ENCODE measurements at places on chromosomes 2 and 18. TPM values are rescaled to one million over a fixed set of nuclear protein-coding genes. Genes with fewer than 3 reads are reported as not detected.

Gene GALNT5
- not detected for total RNA-seq

Gene DCDC2C
- total RNA-seq = not detected

Gene FRZB
- 4.4 TPM for total RNA-seq

Gene UGT1A10
- total RNA-seq = not detected

Gene GALNT1
- 60.2 TPM for total RNA-seq

Gene PROM2
- 3.4 TPM for total RNA-seq

Gene KATNAL2
- 0.78 TPM for total RNA-seq

Gene CRYBA2
- total RNA-seq = not detected

GRCh38 chr2:19550750-19551149, 192.3 kb upstream of the OSR1 start:
- no peaks in the 10 kb centered on the region for H3K36me3 ChIP-seq
- no peak for DNase-seq
- no peak overlapping the region for H3K4me3 ChIP-seq
- no peak overlapping the region for H3K27ac ChIP-seq
- no peaks in the 10 kb centered on the region for H3K27me3 ChIP-seq

DNA sequence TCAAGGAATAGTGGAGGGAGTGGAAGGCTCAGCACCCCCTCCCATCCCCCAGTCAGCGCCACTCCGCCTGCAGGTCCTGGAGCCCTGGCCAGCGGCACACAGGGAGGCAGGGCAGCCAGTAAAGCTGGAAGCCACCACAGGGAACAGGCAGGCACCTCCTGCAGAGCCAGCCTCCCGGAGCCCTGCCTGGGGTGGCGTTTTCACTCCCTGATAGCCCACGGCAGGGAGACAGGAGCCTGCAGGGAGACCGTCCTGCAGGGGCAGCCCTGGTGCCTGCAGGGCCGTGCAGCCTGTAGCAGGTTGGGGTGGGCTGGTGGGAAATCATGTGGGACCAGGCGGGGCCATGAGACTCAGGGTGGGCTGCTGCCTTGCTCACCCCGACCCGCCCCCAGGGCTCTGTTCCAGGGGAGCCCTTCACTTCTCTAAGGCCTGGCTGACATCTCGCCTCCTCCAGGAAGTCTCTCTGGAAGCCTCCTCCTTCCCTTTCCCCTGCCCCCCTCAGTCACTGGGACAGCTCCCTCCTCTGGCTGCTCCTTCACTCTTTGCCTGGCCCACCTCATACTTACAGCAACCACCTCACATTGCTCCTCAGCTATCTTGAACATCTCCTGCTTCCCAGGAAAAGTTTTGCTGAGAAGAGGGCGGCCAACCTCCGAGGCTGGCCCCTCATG, 221.0 kb downstream of the GLI2 start:
- H3K27me3 ChIP-seq = no peaks in the 10 kb centered on the region
- peaks cover 11% of the 10 kb centered on the region for H3K4me1 ChIP-seq
- H3K27ac ChIP-seq = no peak overlapping the region
- DNase-seq = no peak
- H3K36me3 ChIP-seq = no peaks in the 10 kb centered on the region

GRCh38 chr2:10532638-10533101, 84.5 kb upstream of the ODC1 start:
- H3K36me3 ChIP-seq = no peaks in the 10 kb centered on the region
- no peak overlapping the region for H3K27ac ChIP-seq
- H3K27me3 ChIP-seq = no peaks in the 10 kb centered on the region
- no peaks in the 10 kb centered on the region for H3K4me1 ChIP-seq
- no peak overlapping the region for H3K4me3 ChIP-seq
- no peak for DNase-seq

DNA sequence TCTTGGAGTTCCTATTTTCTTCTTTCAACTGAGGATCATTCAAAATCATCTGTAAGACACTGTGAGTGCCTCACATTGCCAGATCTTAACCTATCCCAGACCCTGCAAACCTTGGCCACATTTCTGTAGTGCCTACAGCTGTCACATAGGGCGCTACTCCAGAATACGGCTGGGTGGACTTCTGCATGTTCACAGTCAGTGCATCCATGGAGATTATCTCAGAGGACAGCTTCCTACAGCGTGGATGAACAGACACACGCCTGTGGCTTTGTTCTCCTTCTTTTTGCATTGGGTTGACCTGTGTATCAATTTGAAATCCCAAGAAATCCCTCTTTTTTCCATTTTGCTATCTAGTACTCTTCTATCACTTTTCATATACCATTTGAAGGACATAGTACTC, 1.9 kb upstream of the KLHL29 start:
- no peaks in the 10 kb centered on the region for H3K27me3 ChIP-seq
- H3K27ac ChIP-seq = no peak overlapping the region
- DNase-seq = no peak
- H3K4me1 ChIP-seq = no peaks in the 10 kb centered on the region

GRCh38 chr2:42951263-42951938, 159.0 kb upstream of the HAAO start:
- H3K4me1 ChIP-seq = peaks cover 14% of the 10 kb centered on the region
- no peak overlapping the region for H3K27ac ChIP-seq
- H3K36me3 ChIP-seq = no peaks in the 10 kb centered on the region
- no peak overlapping the region for H3K4me3 ChIP-seq

DNA sequence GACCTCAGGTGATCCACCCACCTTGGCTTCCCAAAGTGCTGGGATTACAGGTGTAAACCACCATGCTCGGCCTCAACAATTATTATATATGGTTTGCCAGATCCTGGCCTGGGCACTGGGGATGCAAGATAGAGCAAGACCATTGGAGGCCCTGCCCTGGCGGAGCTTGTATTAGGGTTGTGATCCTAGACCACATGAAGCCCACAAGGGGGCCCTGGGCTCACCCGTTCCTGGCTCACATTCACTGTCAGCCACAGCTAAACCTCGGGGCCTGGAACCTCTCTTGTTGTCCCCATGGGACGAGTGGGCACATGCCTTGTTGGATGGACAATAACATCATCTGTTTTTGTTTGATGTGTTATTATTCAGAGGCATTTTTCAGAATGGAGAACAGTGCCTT, 14.9 kb downstream of the HPCAL1 start:
- no peak overlapping the region for H3K27ac ChIP-seq
- H3K4me1 ChIP-seq = no peaks in the 10 kb centered on the region
- DNase-seq = no peak
- no peaks in the 10 kb centered on the region for H3K27me3 ChIP-seq
- no peak overlapping the region for H3K4me3 ChIP-seq
- H3K36me3 ChIP-seq = no peaks in the 10 kb centered on the region

- no peaks in the 10 kb centered on the region for H3K27me3 ChIP-seq
- no peak overlapping the region for H3K4me3 ChIP-seq
- no peak overlapping the region for H3K27ac ChIP-seq
- no peaks in the 10 kb centered on the region for H3K4me1 ChIP-seq
- no peak for DNase-seq
- H3K36me3 ChIP-seq = no peaks in the 10 kb centered on the region
Measured at GRCh38 chr18:24342347-24342746, 55.3 kb downstream of the OSBPL1A start.

- no peak overlapping the region for H3K27ac ChIP-seq
- H3K4me1 ChIP-seq = no peaks in the 10 kb centered on the region
- no peaks in the 10 kb centered on the region for H3K36me3 ChIP-seq
- DNase-seq = no peak
Measured at GRCh38 chr2:67451086-67451832, 54.1 kb downstream of the ETAA1 start.

DNA sequence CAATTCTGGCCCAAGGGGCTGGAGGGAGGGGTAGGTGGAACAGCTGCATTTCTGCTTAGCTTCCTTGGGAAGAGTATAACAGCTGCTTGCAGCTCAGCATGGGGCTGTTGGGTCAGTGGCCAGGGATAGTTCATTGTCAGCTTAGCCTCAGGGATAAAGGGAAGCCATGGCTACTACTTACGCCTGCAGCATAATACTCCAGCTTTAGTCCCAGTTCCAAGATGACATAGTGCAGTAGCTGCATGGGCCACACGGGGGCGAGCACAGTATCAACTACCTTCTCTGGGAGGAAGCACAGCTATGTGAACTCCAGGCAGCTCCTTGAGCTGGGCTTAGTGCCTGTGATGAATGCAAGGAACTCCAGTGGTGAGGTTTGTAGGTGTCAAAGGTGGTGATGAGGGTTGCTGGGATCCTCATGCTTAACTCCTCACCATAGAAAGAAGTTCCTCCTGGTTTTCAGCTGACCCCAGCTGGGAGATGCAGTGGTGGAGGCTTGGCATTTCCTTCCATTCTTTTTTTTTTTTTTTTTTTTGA, 35.4 kb upstream of the RHOB start:
- no peak overlapping the region for H3K4me3 ChIP-seq
- no peaks in the 10 kb centered on the region for H3K27me3 ChIP-seq
- H3K27ac ChIP-seq = no peak overlapping the region
- H3K36me3 ChIP-seq = no peaks in the 10 kb centered on the region

- no peak overlapping the region for H3K27ac ChIP-seq
- no peaks in the 10 kb centered on the region for H3K4me1 ChIP-seq
- H3K27me3 ChIP-seq = no peaks in the 10 kb centered on the region
- DNase-seq = no peak
Measured at GRCh38 chr18:4549164-4549872, 94.2 kb upstream of the DLGAP1 start.

DNA sequence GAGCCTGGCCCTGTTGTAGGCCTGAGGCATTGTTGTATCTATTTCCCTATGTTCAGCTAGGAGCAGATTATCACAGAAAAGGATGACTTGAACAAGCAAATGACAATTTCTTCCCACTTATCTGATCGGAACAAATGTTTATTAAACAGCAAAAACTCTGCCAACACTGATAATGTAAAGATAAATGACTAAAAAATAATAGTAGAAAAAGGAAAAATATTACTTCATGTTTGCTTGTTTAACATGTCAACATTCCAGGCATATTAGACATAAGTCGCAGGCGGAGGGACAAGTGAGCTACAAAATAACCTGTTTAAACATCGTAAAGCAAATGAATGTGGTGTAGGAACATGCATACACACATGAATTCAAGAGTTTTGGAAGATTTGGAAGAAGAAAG, 257.9 kb downstream of the TMX3 start:
- H3K4me1 ChIP-seq = no peaks in the 10 kb centered on the region
- H3K36me3 ChIP-seq = no peaks in the 10 kb centered on the region
- H3K27me3 ChIP-seq = no peaks in the 10 kb centered on the region
- H3K4me3 ChIP-seq = no peak overlapping the region

- H3K4me3 ChIP-seq = no peak overlapping the region
- no peak overlapping the region for H3K27ac ChIP-seq
- no peaks in the 10 kb centered on the region for H3K36me3 ChIP-seq
Measured at GRCh38 chr2:21258082-21258481, 134.3 kb downstream of the TDRD15 start.

Data from ovary (tissue), 10 donors.